ENCODE measurements at places on chromosomes 4 and X.
A peak's percentile ranks its signal among the peaks of the same experiment; 100 is the strongest.

DNA sequence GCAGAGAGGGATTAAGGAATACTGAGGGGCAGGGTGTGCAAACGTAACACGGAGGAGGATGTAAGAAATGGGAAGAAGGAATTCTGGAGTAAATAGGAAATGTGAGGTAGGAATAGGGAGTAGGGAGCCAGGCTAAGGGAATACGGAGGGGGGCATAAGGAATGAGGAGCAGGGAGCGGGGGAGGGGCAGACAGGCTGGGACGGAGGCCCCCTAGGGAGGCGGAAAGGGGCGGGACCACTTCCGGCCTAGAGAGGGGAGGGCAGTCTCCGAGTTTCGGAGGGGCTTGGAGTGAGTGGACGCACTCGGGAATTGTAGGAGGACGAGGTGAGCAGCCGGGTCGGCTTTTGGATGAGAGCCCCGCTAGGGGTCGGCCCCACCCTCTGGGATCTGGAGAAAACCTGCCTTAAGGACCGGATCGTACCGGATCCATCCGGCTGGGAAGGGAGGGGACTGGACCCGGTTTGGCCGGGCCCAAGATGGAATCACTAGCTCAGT, 612 bp downstream of the MAGED2 start:
- DNase-seq: peak; percentile 22

DNA sequence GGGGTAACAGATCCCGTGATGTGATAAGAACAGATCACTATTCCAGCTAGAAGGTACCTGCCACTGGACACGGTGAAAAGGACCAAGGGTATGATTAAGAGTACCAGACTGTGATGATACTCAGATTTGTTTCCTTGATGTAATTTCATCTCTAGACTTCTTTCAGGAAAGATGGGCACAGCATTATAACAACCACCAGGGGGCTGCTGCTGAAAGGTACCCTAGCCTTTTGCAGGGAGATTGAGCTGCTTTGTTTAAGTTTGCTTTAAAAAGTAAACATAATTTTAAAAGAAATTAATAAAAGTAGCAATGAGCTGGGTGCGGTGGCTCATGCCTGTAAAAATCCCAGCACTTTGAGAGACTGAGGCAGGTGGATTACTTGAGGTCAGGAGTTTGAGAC, 145.4 kb downstream of the EMCN start:
- DNase-seq: peak; percentile 20

- no peak for DNase-seq
Measured at GRCh38 chr4:90476019-90476418, 348.8 kb downstream of the CCSER1 start.

DNA sequence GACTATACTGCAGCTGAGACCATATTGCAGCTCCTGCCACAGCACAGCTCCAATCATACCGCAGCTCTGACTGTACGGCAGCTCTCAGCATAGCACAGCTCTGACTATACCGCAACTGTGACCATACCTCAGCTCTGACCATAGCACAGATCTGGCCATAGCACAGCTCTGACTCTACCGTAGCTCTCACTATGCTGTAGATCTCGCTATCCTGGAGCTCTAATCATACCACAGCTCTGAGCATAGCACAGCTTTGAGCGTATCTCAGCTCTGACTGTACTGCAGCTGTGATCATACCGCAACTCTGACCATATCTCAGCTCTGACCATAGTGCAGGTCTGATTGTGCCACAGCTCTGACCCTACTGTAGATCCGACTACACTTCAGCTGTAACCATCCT, 139.2 kb downstream of the ASMT start:
- no peak for DNase-seq

DNA sequence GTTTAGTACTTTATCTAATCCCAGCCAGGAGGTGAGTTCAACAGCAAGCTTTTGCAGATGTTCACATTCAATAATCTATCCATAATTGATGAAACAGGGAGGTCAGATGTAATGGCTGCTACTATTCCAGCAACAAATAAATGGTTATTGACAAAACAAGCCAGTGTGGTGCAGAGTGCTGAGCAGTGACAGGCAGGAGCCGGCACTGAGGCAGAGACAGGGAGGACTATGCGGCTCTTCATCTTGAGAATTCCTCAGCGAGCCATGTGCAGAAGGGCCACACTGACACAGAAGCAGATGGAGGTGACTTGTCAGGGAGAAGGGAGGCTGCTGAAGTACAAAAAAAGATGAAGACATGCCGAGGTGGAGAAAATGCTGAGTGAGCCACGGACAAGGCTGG, 98.3 kb downstream of the TTC29 start:
- DNase-seq: no peak

GRCh38 chr4:105627620-105628019, 75.2 kb downstream of the ARHGEF38 start:
- no peak for DNase-seq

DNA sequence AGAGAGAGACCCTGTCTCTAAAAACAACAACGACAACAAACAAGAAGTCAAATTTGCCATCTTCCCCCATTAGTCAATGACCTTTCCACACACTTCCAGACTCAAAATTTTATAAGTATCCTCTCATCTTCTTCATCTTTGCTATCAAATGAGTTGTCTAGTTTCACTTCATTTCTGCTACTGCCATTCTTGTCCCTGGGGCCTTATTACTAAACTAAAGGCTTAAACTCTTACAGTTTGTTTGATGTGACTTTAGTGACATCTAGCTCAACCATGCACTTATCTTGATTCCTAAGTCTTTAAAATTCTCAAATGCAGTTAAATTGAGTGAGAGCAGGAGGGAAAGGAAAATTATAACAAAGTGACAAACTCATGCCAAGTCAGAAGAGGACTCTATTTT, 271.8 kb upstream of the GK2 start:
- DNase-seq: no peak

GRCh38 chr4:32196950-32197688, 1477.0 kb downstream of the PCDH7 start:
- peak; percentile 1 for DNase-seq

- no peak for DNase-seq
Measured at GRCh38 chrX:56763556-56764152, 34.6 kb downstream of the NBDY start.

GRCh38 chr4:77015390-77015789, 60.4 kb downstream of the CCNI start:
- no peak for DNase-seq

- DNase-seq: no peak
Measured at GRCh38 chrX:68190799-68191198, 242.5 kb downstream of the OPHN1 start.

DNA sequence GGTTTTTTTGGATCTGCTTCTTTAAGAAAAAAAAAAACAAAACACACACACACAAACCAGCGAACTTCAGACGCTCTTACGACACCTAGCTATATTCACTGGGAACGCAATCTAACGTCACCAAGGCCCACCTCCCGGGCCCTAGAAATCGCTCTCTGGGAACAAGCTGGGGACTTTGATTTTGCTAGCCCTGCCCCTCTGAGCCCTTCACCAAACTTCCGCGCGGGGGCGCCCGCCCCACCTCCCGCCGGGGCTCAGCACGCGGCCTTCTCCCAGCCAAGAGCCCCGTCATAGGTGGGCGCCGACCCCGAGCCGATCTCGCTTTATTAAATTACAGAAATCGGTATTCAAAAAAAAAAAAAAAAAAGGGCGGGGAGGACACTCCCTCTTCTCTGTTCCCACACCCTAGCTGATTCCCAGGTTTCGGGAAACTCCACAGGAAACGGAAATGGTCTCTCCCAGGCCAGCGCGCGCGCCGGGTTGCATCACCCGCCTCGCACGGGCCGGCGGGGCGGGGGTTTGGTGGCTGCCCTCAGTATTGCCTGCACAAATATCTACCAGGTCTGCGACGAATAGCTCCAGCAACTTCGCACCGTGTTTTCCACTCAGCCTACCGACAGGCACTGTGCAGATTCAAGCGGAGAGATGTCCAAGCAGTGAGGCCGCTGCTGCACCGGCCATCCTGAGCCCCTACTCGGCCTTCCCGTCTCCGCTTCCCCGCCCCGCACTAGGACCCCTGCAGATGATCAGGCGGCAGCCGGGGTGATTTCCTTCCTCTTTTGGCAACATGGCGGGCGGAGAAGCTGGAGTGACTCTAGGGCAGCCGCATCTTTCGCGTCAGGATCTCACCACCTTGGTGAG, at the start of gene EIF2S3:
Gene EIF2S3 (plus strand): TSS at position 775 of the 861 bp plus-strand sequence. CDS start 13 bp downstream, at position 788.
- peak; percentile 87 for DNase-seq

DNA sequence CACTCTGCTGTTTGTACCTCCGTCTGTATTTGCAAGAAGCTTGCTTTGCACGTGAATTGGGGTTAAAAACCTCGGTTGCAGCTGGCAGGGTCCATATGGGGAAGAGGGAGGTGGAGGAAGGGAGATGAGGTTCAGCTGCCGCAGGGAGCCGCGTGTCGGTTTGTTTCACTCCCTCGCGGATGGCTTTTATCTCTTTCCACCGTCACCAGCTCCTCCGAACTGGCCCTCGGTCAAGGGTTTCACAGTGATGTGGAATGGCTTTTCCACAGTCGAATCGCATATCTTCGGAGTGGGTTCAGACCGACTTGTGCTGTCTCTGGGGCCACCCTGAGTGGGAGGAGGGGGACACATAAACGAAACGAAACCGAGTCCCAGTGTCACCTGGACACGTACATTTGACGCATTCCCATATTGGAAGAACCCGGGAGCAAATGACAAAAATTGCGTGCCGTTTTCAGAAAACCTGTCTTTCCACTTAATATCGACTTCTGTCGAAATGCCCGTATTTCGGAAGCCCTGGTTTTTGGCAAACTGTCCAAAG, 929 bp downstream of the ZBTB33 start:
- peak; percentile 9 for DNase-seq

- no peak for DNase-seq
Measured at GRCh38 chr4:40848940-40849339, 99.2 kb downstream of the NSUN7 start.

- DNase-seq: no peak
Measured at GRCh38 chr4:165448700-165449099, 69.9 kb downstream of the CPE start.

DNA sequence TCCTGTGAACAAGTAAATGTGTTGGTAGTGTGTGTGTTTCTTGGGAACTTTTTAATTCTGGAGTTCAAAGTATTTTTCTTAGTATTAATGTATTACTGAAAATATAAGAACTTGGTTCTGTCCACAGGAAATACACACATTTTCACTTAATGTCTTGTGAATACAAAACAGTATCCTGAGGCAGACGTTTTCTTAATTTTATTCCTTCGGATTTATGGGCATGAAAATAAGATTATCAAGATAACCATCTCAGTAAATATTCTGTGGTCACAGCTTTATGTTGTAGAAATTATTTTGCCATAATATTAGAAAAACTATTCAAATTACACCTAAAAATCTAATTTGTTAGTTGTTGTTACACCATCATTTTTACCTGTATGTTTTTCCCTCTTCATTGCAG, 29.8 kb downstream of the NFKB1 start:
- DNase-seq: no peak

DNA sequence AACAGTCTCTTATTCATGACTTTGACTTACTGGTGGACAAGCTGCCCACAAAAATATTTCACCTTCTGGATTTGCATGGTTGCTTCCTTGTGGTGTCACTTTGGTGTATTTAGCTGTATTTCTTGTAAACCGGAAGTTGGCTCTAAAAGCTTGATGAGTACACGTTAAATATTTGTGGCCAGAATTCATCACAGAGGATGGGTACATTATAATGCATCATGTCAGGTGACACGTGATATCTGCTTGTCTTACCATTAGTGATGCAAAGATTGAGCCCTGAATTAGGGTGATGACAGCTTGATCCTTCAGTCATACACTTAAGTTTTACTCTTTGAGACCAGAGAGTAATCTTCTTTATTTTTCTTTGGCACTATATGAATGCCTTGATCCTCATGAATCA, 188.3 kb upstream of the RPS6KA3 start:
- DNase-seq: no peak

DNA sequence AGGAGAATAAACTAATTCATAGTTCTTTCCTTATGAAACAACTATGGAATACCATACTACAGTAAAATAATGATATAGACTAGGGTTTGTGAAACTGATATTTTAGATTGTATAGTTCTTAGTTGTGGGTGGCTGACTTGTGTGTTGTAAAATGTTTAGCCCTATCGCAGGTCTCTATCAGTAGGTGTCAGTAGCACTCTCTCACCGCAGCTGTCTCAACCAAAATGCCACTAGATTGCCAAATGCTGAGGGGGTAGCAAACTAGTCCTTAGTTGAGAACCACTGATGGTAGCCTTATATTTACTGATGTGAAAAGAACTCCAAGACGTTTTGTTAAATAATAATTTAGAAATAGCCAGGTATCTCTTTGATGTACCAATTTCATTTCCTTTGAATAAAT, 48.1 kb downstream of the RHOXF2B start:
- no peak for DNase-seq

GRCh38 chr4:187732524-187732923, 263.0 kb upstream of the ZFP42 start:
- no peak for DNase-seq

DNA sequence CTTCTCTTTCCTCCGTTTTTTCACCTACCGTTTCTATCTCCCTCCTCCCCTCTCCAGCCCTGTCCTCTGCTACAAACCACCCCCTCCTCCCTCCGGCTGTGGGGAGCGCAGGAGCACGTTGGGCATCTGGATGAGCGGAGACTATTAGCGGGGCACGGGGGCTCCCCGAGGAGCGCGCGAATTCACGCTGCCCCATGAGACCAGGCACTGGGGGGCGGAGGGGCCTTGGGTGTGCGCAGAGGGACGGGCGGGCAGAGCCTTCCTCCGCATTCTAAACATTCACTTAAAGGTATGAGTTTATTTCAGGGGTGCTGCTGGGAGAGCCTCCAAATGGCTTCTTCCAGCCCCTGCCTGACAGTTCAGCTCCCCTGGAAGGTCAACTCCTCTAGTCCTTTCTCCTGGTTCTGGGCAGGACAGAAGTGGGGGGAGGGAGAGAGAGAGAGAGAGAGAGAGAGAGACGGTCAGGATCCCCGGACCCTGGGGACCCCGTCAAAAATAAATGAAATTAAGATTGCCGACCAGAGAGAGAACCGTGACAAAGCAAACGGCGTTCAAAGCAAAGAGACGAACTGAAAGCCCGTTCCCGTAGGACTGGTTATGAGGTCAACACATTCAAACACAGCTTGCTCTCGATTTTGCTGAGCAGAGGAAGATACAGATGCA, 5.0 kb downstream of the SHOX start:
- no peak for DNase-seq

DNA sequence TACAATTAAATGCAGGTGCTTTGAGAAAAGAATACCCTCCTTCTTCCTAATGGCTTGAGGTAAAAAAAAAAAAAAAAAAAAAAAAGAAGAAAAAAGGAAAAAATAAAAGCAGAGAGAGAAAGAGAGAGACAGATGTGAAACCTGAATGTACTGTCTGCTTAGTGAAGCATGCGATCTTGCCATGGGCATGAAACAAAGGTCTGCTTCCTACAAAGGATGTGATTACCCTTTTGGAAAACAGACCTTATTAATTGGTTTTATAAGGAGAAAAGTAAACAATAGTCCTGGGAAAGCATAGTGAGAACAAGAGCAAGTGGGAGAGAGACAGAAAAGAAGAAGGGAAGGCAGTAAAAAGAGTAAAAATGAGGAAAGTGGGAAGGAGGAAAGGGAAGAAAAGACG, 526.1 kb upstream of the PABPC4L start:
- no peak for DNase-seq

GRCh38 chrX:153908219-153908860, 3.9 kb downstream of the AVPR2 start:
- DNase-seq: no peak
